ENCODE measurements at places on chromosomes 7 and 10.

- DNase-seq: no peak
These were observed 10.6 kb upstream of the EMX2 start for GRCh38 chr10:117532003-117532385.

- no peak for DNase-seq
These were observed 214.8 kb upstream of the MAGI2 start for GRCh38 chr7:79668292-79668691.

- DNase-seq: no peak
These were observed 11.8 kb downstream of the AGK start for GRCh38 chr7:141562972-141563371.

DNA sequence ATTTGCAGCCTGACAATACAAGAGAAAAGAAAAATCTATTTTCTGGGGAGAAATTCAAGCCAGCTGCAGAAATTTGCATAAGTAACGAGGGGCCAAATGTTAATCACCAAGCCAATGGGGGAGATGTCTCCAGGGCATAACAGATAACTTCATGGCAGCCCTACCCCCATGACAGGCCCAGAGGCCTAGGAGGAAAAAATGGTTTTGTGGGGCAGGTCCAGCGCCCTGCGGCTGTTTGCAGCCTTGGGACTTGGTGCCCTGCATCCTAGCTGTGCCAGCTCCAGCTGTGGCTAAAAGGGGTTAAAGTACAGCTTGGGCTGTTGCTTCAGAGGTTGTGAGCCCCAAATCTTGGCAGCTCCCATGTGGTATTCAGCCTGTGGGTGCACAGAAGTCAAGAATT, 54.3 kb downstream of the VIM start:
- DNase-seq: no peak

- DNase-seq: peak; percentile 35
These were observed 26.4 kb downstream of the MYL10 start for GRCh38 chr7:101602484-101603241.

GRCh38 chr10:53598914-53599313, 826.3 kb upstream of the MBL2 start:
- no peak for DNase-seq

GRCh38 chr10:122362621-122363020, 11.9 kb upstream of the PLEKHA1 start:
- DNase-seq: no peak

- no peak for DNase-seq
These were observed 102.7 kb downstream of the PRTFDC1 start for GRCh38 chr10:24849501-24850299.

GRCh38 chr7:29878081-29878688, 71.9 kb downstream of the WIPF3 start:
- no peak for DNase-seq

DNA sequence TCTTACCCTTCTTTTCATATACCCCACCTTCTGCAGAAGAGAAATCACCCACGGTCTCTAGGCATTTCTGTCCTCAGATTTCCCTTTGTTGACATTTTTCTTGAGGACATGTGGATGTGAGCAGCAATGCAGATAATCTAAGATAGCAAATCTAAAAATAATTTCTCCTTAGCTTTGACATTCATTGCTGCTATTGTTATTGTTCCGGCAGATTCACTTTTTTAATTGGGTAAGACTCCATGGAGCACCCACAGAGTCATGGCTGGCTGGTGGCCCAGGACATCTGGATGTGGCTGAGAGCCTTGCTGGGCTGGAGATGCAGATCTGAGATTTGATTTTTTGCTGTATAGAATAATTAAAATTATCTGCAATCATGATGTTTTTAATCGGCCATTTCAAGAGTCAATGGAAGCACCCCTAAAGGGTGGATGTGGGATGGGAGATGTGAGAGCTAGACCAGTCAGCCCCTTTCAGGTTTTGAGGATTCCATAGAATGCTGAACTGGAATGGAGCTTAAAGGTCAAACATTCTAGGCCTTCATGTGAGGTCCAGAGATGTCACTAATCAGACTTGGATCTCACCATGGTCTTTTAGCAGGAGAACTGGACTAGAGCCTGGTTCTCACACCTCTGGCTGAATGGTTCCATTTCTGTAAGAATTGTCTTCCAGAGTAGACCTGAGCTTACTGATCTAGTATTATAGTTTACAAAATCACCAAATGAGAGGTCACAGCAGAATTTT, 37.5 kb downstream of the TAS2R41 start:
- no peak for DNase-seq

GRCh38 chr10:69876286-69876685, 74.6 kb downstream of the COL13A1 start:
- no peak for DNase-seq

- no peak for DNase-seq
These were observed 932.4 kb upstream of the LRRTM3 start for GRCh38 chr10:65993451-65993850.

- no peak for DNase-seq
These were observed 30.8 kb downstream of the CASD1 start for GRCh38 chr7:94540428-94540827.

DNA sequence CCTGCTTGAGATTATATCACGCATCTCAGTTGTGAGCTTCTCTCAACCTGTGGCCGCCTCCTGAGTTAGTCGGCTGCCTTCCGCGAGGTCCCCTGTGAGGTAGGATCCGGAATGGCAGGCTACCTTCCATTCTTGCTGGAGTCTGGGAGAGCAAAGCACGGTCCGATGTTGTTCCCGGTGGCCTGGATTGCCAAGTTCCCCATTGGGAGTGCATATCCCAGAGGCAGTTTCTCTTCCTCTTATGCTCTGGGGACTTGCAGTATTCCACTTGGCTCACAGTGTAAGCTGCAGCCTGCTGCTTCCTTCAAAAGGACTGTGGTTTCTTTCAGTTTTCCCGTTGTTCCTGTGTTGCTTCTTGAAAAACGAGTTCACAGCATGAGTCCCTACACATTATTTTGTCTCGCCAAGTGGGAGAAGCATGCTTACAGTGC, 225.4 kb upstream of the ZWINT start:
- no peak for DNase-seq

DNA sequence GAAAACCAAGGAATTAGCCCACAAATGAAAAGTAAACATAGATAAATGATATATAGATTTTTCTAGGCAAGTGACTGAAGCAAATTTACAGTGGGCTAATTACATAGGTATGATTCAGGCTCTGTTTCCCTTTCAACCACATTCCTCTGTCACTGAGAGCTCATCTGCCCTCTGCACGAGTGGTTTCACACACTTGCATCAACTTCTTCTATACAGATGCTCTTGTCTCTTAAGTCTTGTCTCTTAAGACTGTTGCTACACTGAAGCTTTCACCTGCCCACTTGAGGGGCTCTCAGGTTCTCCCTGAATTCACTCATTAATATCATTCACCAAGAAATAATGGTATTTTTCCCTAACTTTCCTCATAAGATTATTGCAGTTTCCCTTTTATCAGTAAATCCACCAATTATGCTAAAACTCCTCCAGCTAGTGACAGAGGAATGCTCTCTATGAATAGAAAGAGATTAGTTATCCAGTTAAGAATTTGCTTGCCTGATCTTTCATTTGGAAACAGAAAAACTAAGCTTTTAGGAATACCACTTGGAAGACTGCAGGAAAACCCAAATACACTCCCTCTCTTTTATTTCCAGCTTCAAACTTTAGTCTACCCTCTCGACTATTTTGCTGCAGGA, 95.7 kb downstream of the ELAPOR2 start:
- no peak for DNase-seq

- no peak for DNase-seq
These were observed 43.2 kb downstream of the CHST3 start for GRCh38 chr10:72007246-72007892.

GRCh38 chr7:112395411-112395810, 54.8 kb upstream of the IFRD1 start:
- DNase-seq: no peak

DNA sequence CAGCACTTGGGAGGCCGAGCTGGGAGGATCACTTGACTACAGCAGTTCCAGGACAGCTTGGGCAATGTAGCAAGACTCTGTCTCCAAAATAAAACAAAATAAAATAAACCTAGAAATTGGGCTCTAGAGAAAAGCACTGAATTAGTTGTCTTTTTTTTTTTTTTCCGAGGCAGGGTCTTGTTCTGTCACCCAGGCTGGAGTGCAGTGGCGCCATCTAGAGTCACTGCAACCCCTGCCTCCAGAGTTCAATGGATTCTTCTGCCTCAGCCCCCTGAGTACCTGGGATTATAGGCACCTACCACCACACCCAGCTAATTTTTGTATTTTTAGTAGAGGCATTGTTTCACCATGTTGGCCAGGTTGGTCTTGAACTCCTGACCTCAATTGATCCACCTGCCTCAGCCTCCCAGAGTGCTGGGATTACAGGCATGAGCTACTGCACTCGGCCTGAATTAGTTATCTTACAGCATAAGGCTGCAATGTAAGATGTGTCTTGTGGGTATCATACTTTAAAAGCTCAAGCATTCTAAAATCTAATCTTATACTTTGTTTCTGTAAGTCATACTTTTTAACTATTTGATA, 12.8 kb downstream of the MEIG1 start:
- DNase-seq: peak; percentile 15

DNA sequence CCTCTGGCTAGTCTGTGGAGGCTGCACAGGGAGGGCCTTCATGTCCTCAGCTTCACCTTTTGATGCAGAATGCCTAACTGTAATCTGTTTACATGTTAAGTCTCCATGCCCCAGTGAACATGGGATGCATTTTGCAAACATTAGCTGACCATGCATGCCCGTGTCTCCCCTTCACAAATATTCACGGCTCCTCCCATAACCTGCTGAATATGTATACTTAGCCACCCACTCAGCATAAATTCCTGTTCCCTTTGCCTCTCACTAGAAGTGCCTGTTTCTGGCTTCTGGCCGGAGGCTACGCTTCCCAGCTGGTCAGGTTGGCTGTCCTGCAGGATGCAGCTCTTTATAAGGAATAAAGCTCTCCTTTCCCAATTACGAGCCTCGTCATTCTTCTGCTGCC, 552.7 kb downstream of the DNAJB6 start:
- DNase-seq: no peak

GRCh38 chr7:98826387-98826786, 43.4 kb downstream of the TMEM130 start:
- no peak for DNase-seq

GRCh38 chr7:94286111-94286510, 108.6 kb upstream of the COL1A2 start:
- no peak for DNase-seq

- DNase-seq: no peak
These were observed 45.0 kb upstream of the EEPD1 start for GRCh38 chr7:36107926-36108631.

DNA sequence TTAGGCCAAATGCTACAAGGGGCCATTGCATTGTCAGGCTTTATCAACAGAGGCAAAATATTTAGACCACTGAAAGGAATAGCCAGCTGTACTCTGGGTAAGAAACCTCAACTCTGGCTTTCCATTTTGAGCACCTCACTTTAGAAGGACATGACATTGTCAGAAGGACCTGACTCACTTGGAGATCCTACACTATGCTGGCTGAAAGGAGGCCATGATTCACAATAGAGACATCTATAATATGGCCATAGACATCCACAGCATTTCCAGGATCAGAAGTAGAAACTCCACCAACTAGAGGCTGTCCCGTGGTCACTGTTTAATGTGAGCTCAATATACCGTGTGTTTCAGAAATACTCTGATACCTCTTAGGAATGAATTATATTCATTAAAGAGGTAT, 140.9 kb downstream of the BTAF1 start:
- no peak for DNase-seq

GRCh38 chr7:131031099-131031868, 296.4 kb upstream of the MKLN1 start:
- no peak for DNase-seq

DNA sequence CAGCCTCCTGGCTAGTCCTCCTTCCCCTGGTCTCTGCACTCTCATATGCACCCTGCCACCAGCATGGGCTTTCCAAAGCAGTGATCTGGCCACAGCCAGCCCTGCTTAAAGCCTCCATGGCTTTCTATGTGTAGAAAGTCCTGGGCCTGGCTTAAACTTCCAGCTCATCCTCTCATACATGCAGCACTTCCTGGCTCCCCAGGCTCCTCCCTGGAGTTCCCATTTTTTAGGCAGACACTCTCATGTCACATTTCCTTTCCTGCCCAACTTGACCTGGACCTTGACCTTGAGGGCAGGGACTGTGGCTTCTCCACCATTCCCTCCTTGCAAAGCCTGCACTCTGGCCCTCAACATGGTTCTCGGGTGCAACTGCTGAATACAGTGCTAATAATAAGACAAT, 79.5 kb downstream of the CHST15 start:
- no peak for DNase-seq

- no peak for DNase-seq
These were observed 8.6 kb downstream of the CHST12 start for GRCh38 chr7:2411815-2412586.

DNA sequence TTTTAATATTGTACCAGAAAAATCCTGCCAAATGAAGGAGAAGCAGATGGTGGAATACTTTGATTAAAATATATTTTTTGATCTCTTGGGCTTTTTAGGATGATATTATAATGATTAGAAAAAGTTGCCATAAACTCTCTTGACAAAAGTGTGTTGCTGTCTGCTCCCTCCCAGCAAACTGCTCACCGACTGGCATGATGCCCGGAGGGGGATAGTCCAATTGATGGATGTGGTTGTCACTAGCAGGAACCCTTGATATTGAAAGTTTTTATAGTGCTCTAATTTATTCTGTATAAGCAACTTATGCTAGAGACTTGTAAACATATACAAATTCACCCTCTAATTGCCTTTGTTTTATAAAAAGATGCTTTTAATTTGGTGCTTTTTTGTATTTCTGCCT, 114.0 kb downstream of the DNAH11 start:
- no peak for DNase-seq

- DNase-seq: no peak
These were observed 36.5 kb downstream of the DPCD start for GRCh38 chr10:101624526-101625102.

DNA sequence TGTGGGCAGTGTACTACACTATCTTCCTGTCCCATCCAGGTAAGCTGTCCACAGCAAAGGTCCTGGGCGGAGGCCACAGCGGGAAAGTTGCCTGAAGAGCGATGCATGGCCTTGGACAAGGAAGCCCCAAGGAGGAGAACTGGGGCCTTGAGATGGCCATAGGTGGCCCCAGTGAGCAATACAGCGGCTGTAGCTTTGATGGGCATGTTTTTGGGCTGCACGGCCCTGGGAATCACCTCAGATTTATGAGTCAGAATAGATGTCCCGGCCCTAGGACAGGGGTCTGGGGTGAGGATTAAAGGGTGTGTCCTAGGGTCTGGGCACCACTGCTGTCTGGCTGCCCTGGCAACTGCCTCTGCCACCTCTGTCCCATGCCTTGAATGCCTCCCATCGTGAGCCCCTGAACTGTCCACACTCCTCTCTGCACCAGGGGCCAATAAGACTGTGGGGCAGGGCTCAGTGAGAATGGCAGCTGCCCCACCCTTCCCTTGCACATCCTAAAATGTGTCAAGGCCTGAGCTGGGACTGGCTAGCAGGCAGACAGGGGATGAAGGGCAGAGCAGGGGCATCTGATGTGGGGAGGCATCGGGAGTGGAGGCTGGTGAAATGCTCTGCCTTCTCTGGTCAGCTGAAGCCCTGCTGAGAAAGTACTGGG, 9.4 kb upstream of the IRF5 start:
- no peak for DNase-seq

- DNase-seq: no peak
These were observed 115.3 kb upstream of the MYO3A start for GRCh38 chr10:25818751-25819150.

- DNase-seq: no peak
These were observed 19.8 kb upstream of the ZNF273 start for GRCh38 chr7:64883113-64883905.
